ENCODE measurements at places on chromosomes 4 and X. TPM values are rescaled to one million over a fixed set of nuclear protein-coding genes. Genes with fewer than 3 reads are reported as not detected.
A peak's percentile ranks its signal among the peaks of the same experiment; 100 is the strongest.

- DNase-seq: no peak
- H3K4me1 ChIP-seq: no peaks in the 10 kb centered on the region
- H3K36me3 ChIP-seq: no peaks in the 10 kb centered on the region
- H3K27me3 ChIP-seq: no peaks in the 10 kb centered on the region
Measured at GRCh38 chr4:184362396-184362795, 112.0 kb downstream of the IRF2 start.

The SSX4 gene
- not detected for total RNA-seq

DNA sequence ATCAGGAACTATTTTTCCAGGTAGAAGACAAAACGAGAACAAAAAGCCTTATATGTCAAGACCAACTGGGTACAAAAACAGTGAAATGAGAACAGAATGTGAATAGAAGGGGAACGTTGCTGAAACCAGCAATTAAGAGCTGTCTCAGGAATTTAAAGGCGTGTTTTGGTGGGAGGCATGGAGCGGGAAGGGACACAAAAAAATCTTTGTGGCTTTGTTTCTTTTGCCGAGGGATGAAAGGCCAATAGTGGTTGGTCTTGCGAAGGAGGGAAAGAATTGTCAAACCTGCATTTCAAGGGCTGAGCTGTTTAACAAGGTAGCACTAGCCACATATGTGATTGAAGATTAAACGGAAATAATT is 103.8 kb downstream of the USP46 start:
- no peak for DNase-seq
- no peaks in the 10 kb centered on the region for H3K36me3 ChIP-seq
- no peaks in the 10 kb centered on the region for H3K27me3 ChIP-seq
- H3K27ac ChIP-seq: no peak overlapping the region

DNA sequence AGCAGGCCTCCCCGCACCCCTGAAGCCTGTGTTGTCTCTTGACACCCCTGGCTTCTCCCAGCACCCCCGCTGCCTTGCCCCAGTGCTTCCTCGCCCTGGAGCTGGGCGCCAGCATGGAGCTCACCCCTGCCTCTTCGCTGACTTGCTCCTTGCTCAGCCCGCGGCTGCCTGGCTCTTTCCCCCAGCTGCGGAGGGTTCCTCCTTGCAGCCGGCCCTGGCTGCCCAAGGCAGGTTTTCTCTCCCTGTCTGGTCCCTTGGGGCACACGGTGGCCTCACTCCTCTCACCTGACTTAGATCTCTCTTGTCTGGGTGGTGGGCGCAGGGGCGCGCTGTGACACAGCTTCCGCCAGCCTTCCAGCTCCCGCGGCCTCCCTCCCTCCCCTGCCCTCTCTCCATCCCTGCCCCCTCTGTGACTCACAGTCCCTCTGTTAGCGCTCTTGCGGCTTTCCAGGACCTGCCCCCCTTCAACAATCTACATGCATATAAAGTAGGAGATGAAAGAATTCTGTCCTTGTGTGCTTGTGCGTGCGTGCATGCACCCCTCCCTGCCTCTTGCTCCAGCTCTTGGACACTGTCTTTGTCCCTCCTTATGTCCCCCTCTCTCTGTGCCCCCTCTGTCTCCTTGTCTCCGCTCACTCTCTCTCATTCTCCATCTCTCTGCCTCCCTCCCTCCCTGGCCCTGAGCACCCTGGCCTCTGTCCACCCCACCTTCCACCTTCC is 2.2 kb downstream of the PLXNB3 start:
- H3K36me3 ChIP-seq: no peaks in the 10 kb centered on the region
- H3K4me3 ChIP-seq: no peak overlapping the region
- H3K27me3 ChIP-seq: no peaks in the 10 kb centered on the region
- H3K27ac ChIP-seq: no peak overlapping the region
- peak; percentile 74 for DNase-seq

DNA sequence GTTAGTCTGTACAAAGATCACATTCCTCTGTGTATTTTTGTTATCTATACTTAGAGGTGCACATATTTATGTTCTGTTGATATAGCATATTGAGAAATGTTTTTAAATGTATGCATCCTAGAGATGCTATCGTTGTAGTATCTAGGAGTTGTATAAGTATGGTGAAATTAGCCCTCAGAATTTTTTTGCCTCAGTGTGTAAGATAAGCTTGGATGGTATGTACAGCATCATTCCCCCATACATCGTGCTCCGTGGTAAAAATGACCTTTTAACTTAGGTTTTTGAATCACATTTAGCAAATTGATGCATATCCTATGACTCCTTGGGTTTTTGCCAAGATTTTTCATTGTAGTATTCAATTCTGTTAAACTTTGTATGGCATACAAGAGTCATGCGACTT is 113.5 kb downstream of the RPA4 start:
- H3K36me3 ChIP-seq: no peaks in the 10 kb centered on the region
- no peak for DNase-seq
- no peaks in the 10 kb centered on the region for H3K27me3 ChIP-seq
- no peak overlapping the region for H3K4me3 ChIP-seq

GRCh38 chrX:149365061-149365460 is 140.0 kb downstream of the IDS start:
- DNase-seq: no peak
- H3K36me3 ChIP-seq: no peaks in the 10 kb centered on the region
- no peaks in the 10 kb centered on the region for H3K4me1 ChIP-seq
- H3K4me3 ChIP-seq: no peak overlapping the region
- no peak overlapping the region for H3K27ac ChIP-seq
- H3K27me3 ChIP-seq: no peaks in the 10 kb centered on the region

DNA sequence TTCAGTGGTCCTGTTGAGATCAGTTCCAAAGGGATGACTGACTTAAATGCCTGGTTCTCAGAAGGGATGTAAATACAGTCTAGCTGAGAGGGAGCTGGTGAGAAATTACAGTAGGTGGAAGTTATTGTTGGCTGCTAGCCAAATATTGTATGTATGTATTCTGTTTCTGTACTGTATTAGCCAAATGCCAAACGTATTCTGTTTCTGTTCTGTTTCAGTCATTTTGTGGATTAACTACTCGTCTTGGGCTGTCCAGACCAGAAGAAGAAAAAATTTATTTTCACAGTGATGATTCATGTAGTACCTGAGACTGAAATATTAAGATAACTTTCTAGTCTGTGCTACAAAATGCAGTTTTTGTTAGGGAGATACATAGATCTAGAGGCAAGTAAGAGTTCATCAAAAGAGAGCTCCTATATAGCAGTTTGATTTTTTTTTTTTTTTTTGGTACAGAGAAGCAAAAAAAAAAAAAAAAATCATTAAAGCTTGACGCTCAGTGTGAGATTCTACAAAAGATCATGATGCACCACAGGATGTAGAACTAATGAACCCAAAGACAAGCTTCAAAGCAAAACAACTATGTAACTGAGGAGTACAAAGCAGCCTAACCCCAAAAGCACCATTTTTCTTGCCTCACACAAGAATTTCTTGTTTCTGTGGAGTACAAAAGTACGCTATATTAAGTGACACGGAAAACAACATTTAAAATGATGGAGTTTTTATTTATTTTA is 54.8 kb downstream of the CASP6 start:
- no peaks in the 10 kb centered on the region for H3K4me1 ChIP-seq
- no peaks in the 10 kb centered on the region for H3K27me3 ChIP-seq
- no peaks in the 10 kb centered on the region for H3K36me3 ChIP-seq
- H3K27ac ChIP-seq: no peak overlapping the region

GRCh38 chr4:22498866-22499265 is 17.0 kb downstream of the ADGRA3 start:
- no peak for DNase-seq
- H3K36me3 ChIP-seq: no peaks in the 10 kb centered on the region
- no peak overlapping the region for H3K27ac ChIP-seq
- no peak overlapping the region for H3K4me3 ChIP-seq
- H3K4me1 ChIP-seq: no peaks in the 10 kb centered on the region

- no peak for DNase-seq
- H3K4me1 ChIP-seq: peaks cover 6% of the 10 kb centered on the region
- H3K27me3 ChIP-seq: no peaks in the 10 kb centered on the region
- no peak overlapping the region for H3K27ac ChIP-seq
- H3K36me3 ChIP-seq: peaks cover 16% of the 10 kb centered on the region
- no peak overlapping the region for H3K4me3 ChIP-seq
Measured at GRCh38 chr4:6824772-6825402, 42.4 kb downstream of the KIAA0232 start.

DNA sequence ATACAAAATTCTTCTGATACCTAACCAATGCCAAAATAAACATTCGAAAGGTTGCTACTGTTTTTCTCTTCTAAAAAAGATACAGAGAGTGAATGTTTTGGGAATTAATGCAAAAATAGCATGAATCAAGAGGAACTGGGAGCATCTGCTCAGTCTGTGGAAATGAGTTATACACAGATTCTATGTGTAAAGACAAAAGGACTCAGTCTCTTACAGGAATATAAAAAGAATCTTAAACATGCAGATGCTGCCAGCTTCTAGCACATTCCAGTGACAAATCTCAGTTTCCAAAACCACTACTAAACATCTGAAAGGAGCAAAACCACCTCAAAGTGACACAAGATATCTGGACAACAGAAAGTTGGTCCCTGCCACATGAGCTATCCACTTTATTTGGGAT is 55.0 kb downstream of the PAPSS1 start:
- H3K27ac ChIP-seq: no peak overlapping the region
- DNase-seq: peak; percentile 24
- no peaks in the 10 kb centered on the region for H3K36me3 ChIP-seq
- no peaks in the 10 kb centered on the region for H3K27me3 ChIP-seq
- no peak overlapping the region for H3K4me3 ChIP-seq

- no peak for DNase-seq
- H3K27ac ChIP-seq: no peak overlapping the region
- H3K36me3 ChIP-seq: peaks cover 66% of the 10 kb centered on the region
- H3K4me1 ChIP-seq: no peaks in the 10 kb centered on the region
Measured at GRCh38 chr4:168689791-168690190, 192.9 kb downstream of the PALLD start.

- no peaks in the 10 kb centered on the region for H3K27me3 ChIP-seq
- H3K4me1 ChIP-seq: no peaks in the 10 kb centered on the region
- H3K36me3 ChIP-seq: no peaks in the 10 kb centered on the region
Measured at GRCh38 chr4:151563194-151563593, 154.2 kb downstream of the FHIP1A start.

DNA sequence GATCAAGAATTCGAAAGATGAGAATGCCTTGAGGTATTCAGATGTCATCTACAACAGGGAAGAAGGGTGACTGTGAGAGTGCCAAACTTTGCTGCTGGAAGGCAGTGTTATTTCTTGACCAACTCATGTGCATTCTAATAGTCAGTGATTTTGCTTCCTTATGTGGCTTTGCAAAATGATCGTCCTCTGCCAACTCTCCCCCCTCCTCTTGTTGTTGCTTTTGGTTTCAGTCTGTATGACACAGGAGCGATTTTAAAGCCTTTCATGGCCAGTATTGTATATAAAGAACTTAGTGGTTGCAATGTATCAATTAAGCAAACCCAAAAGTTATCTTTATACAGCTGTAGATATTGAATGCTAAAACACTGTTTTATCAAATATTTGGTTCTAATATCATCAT is 379.1 kb downstream of the IL1RAPL1 start:
- no peaks in the 10 kb centered on the region for H3K4me1 ChIP-seq
- no peak overlapping the region for H3K4me3 ChIP-seq

- H3K4me3 ChIP-seq: no peak overlapping the region
- H3K27me3 ChIP-seq: no peaks in the 10 kb centered on the region
- peaks cover 8% of the 10 kb centered on the region for H3K4me1 ChIP-seq
- H3K27ac ChIP-seq: no peak overlapping the region
Measured at GRCh38 chrX:39335513-39336235, 534.4 kb downstream of the MID1IP1 start.

DNA sequence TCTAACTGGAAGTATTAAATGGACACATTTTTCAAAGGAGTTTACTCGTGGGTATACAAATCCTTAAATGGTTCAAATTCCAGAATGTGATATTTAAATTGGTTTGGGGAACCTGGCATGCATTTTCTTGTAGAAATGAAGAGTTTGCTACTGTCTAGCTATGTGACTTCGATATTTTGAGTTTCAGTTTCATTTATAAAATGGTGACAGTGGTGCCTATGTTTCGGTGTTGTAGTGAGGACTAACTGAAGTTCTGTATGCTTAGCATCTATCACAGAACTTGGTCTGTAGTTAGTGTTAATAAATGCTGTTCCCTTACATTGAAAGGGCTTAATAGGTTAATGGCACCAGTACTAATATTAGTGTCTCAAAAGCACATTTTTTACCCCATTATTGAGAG is 29.4 kb downstream of the TRPC5 start:
- H3K4me1 ChIP-seq: no peaks in the 10 kb centered on the region
- H3K27me3 ChIP-seq: no peaks in the 10 kb centered on the region
- no peak overlapping the region for H3K4me3 ChIP-seq
- H3K27ac ChIP-seq: no peak overlapping the region

DNA sequence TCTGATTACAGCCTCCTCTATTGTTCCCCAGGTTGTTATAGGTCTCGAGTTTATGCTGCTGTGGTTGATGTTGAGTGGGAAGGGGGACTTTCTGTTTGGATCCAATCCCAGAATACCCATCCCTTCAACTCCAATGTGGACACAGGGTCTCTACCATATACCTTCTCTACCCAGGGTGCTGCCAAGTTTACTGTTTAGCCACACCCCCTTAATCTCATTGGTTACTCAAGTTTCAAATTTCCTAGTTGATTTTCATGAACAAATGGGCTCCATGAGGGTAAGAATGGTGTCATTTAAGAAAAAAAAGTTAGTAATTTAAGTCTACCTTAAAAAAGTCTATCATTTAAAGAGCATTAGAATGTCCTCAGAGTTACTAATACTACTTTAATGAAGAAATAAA is 3.6 kb upstream of the SPP1 start:
- H3K27me3 ChIP-seq: no peaks in the 10 kb centered on the region
- no peaks in the 10 kb centered on the region for H3K4me1 ChIP-seq
- no peak overlapping the region for H3K27ac ChIP-seq
- no peaks in the 10 kb centered on the region for H3K36me3 ChIP-seq
- no peak overlapping the region for H3K4me3 ChIP-seq
- no peak for DNase-seq

GRCh38 chr4:7434141-7434765 is 477 bp downstream of the PSAPL1 start:
- H3K4me1 ChIP-seq: peaks cover 37% of the 10 kb centered on the region
- H3K27me3 ChIP-seq: no peaks in the 10 kb centered on the region
- DNase-seq: no peak
- peak overlapping the region; percentile 82 for H3K27ac ChIP-seq
- H3K36me3 ChIP-seq: no peaks in the 10 kb centered on the region

GRCh38 chr4:172998527-172999469 is 169.8 kb upstream of the GALNT7 start:
- no peaks in the 10 kb centered on the region for H3K27me3 ChIP-seq
- H3K36me3 ChIP-seq: no peaks in the 10 kb centered on the region
- no peaks in the 10 kb centered on the region for H3K4me1 ChIP-seq
- no peak overlapping the region for H3K27ac ChIP-seq
- peak; percentile 66 for DNase-seq
- H3K4me3 ChIP-seq: no peak overlapping the region

DNA sequence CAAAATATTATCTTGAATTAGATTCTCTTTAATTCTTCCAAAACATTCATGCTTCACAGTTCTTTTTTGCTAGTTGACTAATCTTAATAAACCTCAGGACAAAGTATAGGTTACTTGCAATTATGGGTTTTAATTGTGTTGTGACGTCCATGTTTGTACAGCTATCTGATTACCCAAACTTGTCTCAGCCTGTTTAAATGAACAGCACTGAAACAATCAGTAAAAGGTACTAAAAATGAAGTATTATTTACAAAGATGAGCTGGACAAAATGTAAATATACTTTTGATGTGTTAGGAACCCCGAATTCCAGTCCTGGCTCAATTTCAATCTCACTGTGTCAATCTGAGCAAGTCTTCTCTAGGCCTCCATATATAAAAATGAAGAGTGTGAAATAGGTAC is 57.4 kb upstream of the SLC6A14 start:
- no peak for DNase-seq
- H3K4me3 ChIP-seq: no peak overlapping the region
- no peaks in the 10 kb centered on the region for H3K27me3 ChIP-seq
- no peaks in the 10 kb centered on the region for H3K36me3 ChIP-seq
- no peaks in the 10 kb centered on the region for H3K4me1 ChIP-seq

Measured in cardiac muscle cell (in vitro differentiated cells and primary cell).